ENCODE measurements at places on chromosomes 11 and 22.

GRCh38 chr11:36193290-36193619 lies 96.0 kb downstream of the COMMD9 start:
- DNase-seq = no peak

DNA sequence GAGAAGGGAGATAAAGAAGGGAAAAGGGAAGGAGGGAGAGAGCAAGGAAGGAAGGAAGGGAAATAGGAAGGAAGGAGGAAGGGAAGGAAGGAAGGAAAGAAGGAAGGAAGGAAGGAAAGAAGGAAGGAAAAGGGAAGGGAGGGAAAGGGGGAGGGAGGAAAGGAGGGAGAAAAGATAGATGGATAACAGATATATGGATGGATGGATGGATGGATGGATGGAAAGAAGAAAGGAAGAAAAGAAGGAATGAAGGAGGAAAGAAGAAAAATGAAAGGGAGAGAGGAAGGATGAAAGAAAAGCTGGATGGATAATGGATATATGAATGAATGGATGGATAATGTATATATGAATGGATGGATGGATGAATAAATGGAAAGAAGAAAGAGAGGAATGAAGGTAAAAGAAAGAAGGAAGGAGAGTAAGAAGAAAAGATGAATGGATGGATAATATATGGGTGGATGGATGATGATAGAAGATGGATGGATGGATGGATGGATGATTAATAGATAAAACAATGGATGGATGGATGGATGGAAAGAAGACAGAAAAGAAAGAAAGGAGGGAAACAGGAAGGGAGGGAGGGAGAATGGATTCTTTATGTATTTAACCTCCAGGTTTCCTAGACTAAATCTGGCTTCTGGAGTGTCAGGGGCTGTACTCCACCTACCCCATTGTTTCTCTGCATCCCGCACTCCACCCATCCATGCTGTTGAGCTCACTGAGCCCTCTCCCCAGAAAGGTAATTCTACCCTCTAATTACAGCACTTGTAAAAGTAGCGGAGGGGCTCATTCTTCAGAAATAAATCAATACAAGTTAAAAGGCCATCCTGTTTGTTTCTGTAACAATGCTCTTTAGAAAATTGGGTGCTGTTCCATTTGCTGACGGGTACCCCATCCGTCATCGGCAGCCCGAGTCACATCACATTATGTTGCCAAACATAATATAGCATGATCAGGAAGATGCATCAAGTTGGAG lies 506.1 kb downstream of the MIAT start:
- no peak for DNase-seq

- DNase-seq = no peak
These were observed 34.9 kb downstream of the WBP2NL start for GRCh38 chr22:42033263-42034181.

GRCh38 chr22:26718905-26719304 lies 61.5 kb downstream of the MIAT start:
- no peak for DNase-seq

DNA sequence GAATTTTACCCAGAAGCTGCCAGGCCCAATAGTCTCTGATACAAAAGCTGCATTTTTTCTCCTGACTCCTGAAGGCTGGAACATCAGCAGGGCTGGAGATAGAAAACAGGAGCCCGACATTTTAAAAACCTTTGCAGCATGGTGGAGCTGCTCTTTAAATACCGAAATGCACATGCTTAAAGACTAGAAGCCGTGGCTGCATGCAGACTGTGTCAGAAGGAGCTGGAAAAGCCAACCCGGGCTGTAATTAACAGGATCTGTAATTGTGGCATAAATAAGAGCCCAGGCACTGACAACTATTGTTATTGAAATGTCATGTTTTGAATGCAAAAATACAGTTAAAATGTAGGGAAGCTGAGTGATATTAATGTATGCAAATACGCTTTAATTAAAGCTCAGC lies 304.9 kb upstream of the PLET1 start:
- no peak for DNase-seq
